Mesothelial cell of epicardium (in vitro differentiated cells): ENCODE measurements at places on chromosomes 16 and 17.

DNA sequence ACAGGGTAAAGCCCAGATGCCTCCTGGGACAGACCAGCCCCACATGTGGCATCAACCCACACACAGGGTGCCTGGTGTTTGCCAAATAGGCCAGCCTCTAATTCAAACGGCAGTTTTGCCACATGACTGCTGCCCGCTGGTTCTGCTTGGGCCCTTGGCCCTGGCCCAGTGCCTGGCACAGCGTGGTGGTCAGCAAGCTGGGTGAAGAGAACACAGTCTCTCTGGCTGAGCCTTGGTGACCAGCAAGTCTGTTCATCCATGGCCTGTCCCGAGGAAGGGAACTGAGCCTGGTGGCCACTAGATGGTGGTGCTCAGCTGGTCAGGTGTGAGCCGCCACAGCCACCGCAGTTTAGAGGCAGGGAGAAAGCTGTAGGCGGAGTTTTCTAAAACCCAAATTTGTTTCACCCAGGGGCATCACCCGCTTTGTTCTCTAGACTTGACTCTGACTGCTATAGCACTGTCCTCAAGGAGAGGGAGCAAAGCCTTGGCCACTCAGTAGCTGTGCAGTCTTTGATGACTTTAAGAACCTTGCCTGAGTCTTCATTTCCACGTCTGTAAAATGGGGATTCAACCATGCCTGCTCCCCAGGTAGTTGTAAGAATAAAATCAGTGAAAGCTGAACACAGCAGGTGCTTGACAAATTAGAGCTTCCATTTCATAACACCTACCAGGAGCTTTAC lies 4.7 kb upstream of the GFAP start:
- peaks cover 28% of the 10 kb centered on the region for H3K27me3 ChIP-seq
- H3K4me1 ChIP-seq, result peaks cover 3% of the 10 kb centered on the region
- peak; percentile 59 for DNase-seq
- H3K36me3 ChIP-seq, result no peaks in the 10 kb centered on the region
- H3K27ac ChIP-seq, result no peak overlapping the region

DNA sequence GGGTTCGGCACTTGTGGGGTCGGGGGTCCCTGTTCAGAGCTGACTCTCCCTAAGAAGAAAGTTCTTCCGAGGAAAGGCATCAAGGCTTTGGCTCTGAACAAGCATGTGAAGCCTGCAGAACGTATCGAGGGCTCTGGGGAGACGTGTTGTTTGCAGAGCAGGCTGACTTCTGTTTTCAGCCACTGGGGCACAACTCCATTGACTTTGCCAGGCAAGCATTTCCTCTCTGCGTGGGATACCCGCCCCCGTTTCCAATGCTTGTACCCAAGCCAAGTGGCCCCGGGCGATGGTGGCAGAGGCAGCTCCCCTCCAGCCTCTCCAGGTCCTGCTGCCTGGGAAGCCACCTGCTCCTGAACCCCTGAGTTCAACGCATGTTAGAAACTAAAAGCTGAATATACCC lies 255.7 kb downstream of the RBFOX3 start:
- peaks cover 84% of the 10 kb centered on the region for H3K27me3 ChIP-seq
- H3K4me1 ChIP-seq, result no peaks in the 10 kb centered on the region
- H3K27ac ChIP-seq, result no peak overlapping the region
- no peak overlapping the region for H3K4me3 ChIP-seq

GRCh38 chr17:69625474-69625873 lies 211.0 kb downstream of the MAP2K6 start:
- no peak overlapping the region for H3K4me3 ChIP-seq
- no peaks in the 10 kb centered on the region for H3K27me3 ChIP-seq
- peaks cover 2% of the 10 kb centered on the region for H3K36me3 ChIP-seq
- no peaks in the 10 kb centered on the region for H3K4me1 ChIP-seq

- H3K4me1 ChIP-seq, result no peaks in the 10 kb centered on the region
- DNase-seq, result no peak
- no peaks in the 10 kb centered on the region for H3K36me3 ChIP-seq
These were observed 201.0 kb upstream of the NLRP1 start for GRCh38 chr17:5785338-5785737.

DNA sequence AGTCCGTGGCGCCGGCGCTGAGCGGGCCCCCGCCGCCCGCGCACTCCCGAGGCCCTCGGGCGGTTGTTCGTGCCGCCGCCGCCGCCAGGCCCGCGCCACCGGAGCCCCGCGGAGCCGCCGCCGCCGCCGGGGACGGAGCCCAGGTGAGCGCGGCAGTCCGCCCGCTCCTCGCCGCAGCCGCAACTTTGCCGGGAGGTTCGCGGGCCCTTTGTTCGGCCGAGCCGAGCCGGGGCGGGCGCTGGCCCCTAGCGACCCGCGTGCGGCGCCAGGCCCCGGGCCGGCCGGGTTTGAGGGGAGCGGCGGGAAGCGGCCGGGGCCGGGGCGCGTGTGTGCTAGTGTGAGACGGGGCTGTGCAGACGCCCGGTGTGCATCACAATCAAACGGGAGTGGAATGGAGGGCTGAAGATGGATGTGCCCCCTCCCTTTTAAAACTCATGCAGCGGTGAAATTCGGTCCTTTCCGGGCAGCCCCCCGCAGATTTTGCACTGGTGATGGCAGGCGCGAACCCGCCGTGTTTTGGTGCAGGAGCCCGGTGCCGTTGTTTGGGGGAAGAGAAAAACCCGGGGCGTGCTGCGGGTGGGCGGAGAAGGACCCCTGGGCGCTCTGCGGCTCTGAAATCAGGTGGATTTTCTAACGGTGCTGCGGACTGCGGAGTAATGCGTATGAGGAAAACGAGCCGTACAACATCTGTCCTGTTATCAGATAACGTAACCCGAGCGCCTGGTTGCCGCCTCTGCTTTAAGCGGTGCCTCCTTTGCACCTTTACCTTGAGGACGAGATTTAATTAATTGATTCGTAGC lies 823 bp downstream of the TNRC6C start:
- DNase-seq, result no peak
- peaks cover 47% of the 10 kb centered on the region for H3K27me3 ChIP-seq
- H3K36me3 ChIP-seq, result no peaks in the 10 kb centered on the region
- peak overlapping the region; percentile 74 for H3K27ac ChIP-seq

- H3K27ac ChIP-seq, result peak overlapping the region; percentile 25
- H3K4me3 ChIP-seq, result no peak overlapping the region
- no peak for DNase-seq
- peaks cover 10% of the 10 kb centered on the region for H3K36me3 ChIP-seq
- H3K27me3 ChIP-seq, result no peaks in the 10 kb centered on the region
These were observed 7.3 kb upstream of the SLX4 start for GRCh38 chr16:3618769-3619141.

DNA sequence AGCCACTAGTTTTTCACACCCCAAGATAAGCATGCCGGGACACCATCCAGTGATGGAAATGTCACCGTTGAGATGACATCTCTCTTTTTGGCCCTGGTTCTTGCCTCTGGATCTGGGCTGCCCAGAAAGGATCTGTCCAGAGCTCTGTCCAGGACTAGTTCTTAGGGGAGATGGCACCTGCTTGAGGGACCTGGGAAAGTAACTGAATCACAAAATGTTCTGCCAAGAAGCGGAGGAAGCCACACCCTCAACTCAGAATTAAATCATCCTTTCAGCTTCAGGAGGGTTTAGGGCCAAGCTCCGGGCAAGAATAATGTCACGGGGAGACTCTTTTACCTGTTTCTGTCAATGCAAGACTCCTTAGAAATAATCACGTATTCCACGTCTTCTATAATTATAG lies 248.6 kb downstream of the MAF start:
- no peaks in the 10 kb centered on the region for H3K36me3 ChIP-seq
- H3K27ac ChIP-seq, result no peak overlapping the region
- H3K4me1 ChIP-seq, result no peaks in the 10 kb centered on the region
- no peak overlapping the region for H3K4me3 ChIP-seq

DNA sequence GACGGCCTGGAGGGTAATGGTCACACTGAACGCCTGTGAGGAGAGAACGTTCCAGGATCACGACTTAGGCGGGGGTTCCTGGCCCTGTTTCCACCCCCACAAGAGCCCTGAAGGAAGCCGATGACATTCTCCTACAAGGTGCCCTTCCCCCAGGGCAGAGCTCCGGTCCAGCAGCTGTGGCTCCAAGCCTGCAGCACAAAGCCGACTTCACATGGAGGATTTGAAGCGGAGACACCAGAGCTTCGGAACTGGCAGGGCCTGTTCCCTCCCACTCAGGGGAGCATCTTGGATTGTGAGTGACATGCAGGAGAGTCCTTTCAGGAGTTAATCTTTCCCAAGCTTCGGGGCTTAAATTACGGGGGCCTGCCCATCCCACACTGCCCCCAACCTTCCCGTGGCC lies 5.0 kb downstream of the FADS6 start:
- no peak overlapping the region for H3K4me3 ChIP-seq
- DNase-seq, result no peak
- no peaks in the 10 kb centered on the region for H3K4me1 ChIP-seq
- no peaks in the 10 kb centered on the region for H3K36me3 ChIP-seq
- no peak overlapping the region for H3K27ac ChIP-seq

- H3K4me1 ChIP-seq, result no peaks in the 10 kb centered on the region
- no peak for DNase-seq
- H3K27me3 ChIP-seq, result no peaks in the 10 kb centered on the region
- H3K4me3 ChIP-seq, result no peak overlapping the region
- H3K27ac ChIP-seq, result no peak overlapping the region
These were observed 10.0 kb downstream of the CYBC1 start for GRCh38 chr17:82440469-82440981.
